ENCODE measurements at places on chromosomes 3 and 15.

DNA sequence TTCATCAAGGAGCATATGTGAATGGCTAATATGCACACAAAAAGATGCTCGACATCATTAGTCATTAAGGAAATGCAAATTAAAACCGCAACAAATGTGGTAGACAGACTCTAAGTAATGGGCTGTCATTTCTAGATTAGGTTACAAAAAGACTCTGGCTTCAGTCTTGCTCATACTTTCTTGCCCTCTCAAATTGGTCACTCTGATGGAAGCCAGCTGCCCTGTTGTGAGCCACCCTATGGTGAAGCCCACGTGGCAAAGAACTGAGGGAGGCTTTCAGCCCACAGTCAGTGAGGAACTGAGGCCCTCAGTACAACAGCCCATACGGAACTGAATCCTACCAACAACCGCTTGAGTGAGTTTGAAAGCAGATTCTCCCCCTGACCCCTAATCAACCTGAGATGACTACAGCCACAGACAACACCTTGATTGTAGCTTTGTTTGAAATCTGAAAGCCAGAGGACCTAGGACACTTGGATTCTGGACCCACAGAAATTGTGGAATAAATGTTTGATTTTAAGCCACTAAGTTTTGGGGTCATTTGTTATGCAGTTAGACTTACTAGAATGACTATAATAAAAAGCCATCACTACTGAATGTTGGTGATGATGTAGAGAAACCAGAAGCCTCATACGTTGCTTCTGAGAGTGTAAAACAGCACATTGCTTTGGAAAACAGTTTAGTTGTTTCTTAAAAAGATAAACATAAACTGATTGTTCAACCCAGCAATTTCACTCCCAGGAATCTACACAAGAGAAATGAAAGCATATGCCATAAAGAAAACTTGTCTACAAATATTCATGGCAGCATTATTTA is 45.7 kb downstream of the EHHADH start:
- no peak for DNase-seq

DNA sequence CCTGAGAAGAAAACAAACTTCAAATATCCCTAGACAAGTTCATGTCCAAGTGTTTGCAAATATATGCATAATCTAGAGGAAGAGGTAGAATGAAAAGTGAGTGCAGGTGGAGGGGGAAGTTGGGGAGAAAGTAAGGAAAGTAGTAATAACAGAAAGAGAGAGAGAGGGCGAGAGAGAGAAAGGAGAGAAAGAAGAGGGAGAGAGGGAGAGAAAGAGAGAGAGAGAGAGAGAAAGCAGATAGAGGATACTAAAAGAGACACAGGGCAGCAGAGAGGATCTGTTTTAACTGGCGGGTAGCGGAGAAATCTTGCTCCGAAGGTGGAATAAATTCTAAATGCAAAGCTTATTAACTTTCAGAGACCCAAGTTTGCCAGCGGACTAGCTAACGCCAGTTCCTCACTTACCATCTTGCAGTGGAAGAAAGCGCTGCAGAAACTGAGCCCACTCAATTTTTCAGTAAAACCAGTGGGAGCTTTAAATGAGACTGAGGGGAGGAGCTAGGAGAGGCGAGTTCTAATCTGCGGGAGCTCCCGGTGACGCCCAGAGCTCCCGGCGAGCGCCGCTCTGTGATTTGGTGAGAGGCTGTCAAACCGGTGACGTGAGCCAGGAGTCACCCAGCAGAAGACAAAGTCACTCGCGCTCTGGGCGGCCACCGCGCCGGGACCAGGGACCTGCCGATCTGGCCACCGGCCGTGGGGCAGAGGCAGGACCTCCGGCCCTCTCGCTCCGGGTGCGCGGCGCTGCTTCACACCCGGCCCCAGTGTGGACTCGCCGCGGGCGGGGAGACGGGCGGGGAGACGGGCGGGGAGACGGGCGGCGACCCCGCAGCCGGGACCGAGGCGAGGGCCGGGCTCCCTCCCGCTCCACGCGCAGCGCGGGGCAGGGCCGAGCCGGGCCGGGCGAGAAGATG is at the start of gene GMNC:
Gene GMNC (minus strand): TSS at position 486 of the 910 bp plus-strand sequence. CDS start 79 bp downstream, at position 407.
- peak; percentile 23 for DNase-seq

DNA sequence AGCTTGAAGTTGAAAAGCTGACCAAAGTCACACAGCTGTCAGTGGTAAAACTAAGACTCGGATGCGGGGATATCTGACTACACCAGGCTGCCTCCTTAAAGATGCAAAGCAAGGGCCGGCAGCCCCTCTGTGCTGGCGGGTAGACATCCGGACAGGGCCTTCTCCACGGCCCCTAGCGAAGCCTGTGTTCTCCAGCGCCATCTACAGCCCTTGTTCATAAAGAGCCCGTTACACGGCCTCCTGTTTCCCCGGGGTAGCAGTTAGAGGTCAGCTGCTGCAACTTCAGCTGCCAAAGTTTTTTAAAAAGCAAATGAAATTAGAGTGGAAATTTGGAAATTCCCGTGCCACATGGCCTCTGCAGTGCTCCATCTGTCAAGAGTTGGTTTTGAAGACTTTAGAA is 383.0 kb downstream of the TBL1XR1 start:
- no peak for DNase-seq

- DNase-seq: no peak
Measured at GRCh38 chr15:67660446-67660845, 117.9 kb downstream of the MAP2K5 start.

GRCh38 chr15:44554934-44555723 is 18.2 kb downstream of the EIF3J start:
- no peak for DNase-seq

DNA sequence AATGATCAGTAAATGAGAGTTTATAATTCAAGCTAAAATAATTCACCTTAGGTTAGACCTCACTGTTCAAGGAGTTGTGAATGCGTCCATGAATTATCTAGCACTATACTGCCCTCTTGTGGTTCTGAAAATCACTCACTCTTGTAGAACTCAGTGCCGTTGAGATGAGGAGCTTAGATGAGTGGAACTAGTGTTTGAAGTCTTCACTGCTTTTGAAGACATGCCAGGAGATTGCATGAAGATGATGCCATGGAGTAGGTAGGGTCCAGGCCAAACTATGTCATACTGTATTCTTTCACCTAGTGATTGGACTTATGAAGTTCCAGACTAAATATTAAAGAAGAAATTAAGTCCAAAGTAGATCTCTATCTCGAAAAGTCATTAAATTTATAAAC is 28.8 kb downstream of the LYSMD4 start:
- DNase-seq: no peak

GRCh38 chr3:46695177-46695961 is 1.9 kb upstream of the ALS2CL start:
- DNase-seq: no peak

DNA sequence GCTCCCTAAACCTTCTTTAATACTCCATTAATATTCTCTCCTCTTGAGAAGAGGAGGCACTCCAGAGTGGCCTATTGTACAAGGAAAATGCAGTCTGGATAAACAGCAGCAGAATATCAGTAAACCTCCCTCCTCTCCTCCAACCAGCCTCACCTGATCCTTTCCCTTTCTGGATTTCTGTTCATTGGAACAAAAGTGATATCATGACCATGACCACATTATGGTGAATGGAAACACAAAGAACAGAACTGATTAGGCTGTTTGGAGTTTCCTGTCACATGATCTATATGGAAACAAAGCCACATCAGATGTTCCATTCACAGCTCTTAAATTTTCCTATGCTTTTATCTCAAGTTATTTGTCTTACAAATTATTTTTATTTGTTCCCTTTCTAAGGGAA is 14.6 kb downstream of the C2CD4B start:
- no peak for DNase-seq

- no peak for DNase-seq
Measured at GRCh38 chr3:159672728-159673688, 315.6 kb upstream of the IL12A start.

GRCh38 chr3:45215466-45215865 is 10.6 kb downstream of the TMEM158 start:
- DNase-seq: no peak

GRCh38 chr3:64133987-64134386 is 91.3 kb downstream of the PRICKLE2 start:
- DNase-seq: no peak

GRCh38 chr3:118963711-118964110 is 70.9 kb downstream of the IGSF11 start:
- DNase-seq: no peak

DNA sequence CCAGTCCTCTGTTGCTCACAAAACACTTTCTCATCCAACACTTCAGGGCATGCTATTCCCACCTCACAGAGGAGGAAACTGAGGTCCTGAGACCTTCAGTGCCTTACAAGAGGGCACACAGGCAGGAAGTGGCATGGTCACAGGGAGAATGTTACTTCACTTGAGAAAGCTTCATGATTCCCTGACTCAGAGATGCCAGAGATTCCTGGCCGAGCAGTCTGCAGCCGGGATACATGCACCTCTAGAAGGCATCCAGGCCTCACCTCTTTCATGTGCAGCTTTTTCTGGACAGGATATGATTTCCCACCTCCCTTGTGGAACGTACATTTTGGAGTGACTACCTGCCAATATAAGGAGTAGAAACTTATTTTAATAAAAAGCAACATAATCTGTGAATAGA is 2.8 kb upstream of the SST start:
- no peak for DNase-seq

- DNase-seq: no peak
Measured at GRCh38 chr3:41350441-41350840, 151.1 kb downstream of the CTNNB1 start.

- no peak for DNase-seq
Measured at GRCh38 chr3:58191361-58191991, 19.3 kb downstream of the DNASE1L3 start.

DNA sequence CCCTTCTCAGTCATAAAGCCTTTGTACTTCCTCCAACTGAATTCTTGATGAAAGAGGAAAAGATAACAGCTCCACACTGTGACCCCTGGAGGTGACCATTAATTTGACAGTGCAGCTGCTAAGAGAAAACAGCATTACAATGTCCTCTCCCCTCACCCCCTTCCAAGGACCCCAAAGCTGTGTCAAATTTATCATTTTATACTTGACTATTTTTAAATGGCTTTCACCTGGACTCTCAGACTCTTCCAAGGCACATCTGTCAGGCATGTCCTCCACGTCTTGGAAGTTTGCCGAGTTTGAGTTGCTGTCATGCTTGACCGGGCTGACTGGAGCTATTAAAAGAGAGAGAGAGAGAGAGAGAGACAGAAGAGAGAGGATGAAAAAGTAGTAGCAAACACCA is 236.5 kb downstream of the WDR72 start:
- no peak for DNase-seq

GRCh38 chr3:44983484-44983941 is 7.5 kb downstream of the EXOSC7 start:
- DNase-seq: no peak
